DMS53 (cell line): ENCODE measurements at places on chromosomes 1 and 21.

GRCh38 chr1:152926091-152926490, 17.7 kb downstream of the IVL start:
- DNase-seq, result peak; percentile 29

DNA sequence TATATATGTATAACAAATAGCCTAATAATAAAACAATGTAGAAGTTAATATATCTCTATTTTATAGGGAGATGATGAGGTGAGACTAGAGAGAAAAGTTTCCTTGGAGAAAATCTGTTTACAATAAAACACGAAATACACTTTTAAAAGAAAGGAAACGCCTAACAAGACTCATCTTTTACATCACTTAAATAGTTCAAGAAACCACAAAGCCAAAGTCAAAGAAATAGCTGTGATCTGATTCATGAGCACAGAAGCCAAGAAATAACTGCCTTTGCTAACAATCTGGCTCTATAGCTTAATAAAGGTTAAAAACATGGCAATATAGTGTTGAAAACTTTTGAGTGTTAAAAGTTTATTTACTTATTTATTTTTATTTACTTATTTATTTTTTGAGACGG, 61.5 kb downstream of the TOR3A start:
- no peak for DNase-seq

DNA sequence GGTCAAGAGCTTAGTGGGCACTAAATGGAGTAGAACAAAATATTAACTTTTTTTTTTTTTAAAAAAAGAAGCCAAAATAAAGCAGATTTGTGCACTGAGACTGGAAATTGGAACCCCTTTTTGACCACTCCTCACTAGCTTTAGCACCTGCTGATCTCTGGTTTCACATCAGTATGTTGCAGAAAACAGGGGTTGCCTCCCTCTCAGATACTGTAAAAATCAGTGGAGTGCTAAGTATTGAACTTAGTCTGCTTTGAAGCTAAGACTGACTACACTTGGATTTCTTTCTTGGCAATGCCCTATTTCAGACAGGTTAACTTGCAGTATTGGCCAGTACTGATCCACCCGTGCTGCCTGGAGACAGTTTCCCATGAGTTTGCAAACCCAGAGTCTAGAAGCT, 2.7 kb upstream of the KIAA0040 start:
- no peak for DNase-seq

DNA sequence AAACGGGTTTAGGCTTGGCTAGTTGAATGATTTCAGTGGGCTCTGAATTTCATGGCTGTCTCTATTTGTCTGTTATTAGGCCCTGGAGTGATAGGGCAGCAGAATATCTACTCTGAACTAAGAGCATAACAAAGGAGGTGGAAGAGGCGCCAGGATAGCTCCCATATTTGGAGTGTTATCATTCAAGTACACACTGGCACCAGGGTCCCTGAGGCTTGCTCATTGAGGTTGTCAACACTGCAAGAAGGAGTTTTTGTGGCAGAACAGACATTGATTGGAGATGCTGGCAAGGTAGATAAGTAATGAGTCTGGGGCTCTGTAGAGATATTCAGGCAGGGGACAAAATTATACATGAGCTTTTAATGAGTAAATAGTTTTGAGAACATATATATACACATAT, 1748.4 kb downstream of the MRPL39 start:
- no peak for DNase-seq
